NCI-H345 (cell line): ENCODE measurements at places on chromosomes 12 and 14.

DNA sequence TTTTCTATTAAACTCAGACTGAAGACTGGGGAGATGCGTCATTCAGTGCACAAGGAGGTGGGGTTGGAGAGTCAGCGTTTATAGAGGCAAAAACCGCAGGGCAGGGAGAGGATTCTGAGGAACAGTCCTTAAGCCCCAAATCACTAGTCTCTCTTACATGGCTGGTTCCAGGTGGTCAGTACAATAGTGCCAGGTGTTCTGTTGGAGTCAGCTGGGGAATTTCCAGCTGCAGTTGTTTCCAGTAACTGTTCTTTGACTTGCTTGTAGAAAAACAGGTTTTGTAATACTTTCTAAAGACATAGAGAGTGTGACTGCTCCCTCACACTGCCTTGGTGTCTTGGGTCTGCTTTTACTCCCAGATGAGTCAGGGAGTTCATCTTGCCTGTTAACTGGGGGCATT lies 192.2 kb downstream of the TMTC3 start:
- no peak for DNase-seq

GRCh38 chr12:107402041-107403022 lies 283.3 kb upstream of the PWP1 start:
- DNase-seq, result peak; percentile 60

- no peak for DNase-seq
Observed at GRCh38 chr14:76502638-76503037, 126.7 kb downstream of the ESRRB start.

DNA sequence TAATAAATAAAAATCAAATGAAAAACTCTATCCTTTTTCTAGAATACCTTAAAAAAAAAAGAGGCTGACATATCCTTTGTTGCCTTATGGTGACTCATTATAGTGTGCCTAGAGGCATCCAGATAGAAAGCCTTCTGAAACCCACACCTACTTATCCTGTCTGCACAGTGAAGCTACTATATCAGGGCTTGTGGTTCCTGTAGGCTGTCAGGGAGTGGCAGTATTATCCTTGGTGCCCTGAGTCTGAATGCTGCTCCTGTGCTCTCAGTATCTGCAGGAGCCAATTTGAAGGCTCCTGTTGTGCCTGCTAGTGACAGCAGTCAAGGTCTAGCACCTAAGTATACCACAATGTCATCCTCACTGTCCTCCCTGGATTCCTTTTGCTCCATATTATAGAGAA lies 168.4 kb upstream of the AVPR1A start:
- peak; percentile 4 for DNase-seq

DNA sequence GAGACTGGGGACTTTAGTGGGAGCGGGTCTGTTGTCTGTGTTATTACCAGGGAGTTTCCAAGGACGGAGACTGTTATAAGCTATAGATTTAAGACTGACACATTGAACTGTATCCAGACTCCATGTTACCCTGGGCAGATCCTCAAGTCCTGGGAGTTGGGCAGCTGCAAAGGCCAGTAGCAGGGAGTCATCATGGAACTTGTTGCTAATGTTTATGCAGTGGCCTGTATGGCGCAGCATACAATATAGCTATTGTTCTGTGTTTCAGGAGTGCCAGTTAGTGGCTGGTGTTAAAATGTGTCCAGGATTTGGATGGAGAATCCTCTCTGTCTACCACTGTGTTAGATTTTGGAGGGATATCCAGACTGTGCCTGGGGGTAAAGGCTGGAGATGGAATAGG lies 31.7 kb downstream of the SMOC1 start:
- DNase-seq, result no peak

DNA sequence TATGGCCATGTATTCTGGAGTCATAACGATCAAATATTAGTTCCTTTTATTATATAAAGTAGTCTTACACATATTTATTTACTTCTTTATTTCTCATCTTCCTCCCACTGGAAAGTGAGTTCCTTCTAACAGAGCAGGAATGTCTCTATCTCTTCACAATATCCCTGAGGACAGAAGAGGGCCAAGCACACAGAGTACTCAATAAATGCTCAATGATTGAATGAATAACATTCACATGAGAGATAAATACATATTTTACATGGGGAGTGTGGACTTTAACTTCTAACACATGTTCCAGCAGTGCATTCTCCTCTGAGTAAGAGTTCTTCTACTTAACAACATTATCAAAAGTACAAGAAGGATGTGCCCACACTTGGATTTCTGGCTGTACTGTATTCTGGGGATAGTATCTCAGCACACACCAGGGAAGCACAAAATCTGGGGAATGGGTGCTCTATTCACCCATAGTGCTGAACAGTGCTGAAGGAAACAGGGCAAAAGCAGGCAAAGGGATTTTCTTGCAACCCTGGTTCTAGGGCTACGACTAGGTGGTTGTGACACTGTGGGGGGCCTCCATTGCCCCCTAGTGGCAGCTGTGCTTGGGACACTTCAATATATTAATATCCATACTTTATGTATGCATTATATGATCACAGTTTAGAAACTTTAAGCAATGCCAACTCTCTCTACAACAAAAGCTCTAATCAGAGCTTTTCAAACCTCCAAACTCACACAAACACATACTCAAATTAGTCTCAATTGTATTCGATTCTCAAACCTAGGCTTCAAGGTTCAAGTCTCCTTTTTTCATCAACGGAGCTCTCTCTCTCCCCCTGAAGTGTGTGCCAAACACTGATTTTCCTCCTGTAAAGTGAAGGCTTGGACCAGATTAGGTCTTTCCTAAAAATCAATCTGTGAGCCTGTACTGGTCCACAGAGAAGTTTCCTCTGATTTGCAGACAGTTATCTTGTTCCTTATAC lies 115.5 kb downstream of the SLC2A13 start:
- DNase-seq, result no peak

- DNase-seq, result peak; percentile 6
Observed at GRCh38 chr14:92253381-92253894, 69.5 kb upstream of the SLC24A4 start.

GRCh38 chr12:219891-220352 lies 6.0 kb upstream of the SLC6A12 start:
- peak; percentile 58 for DNase-seq

DNA sequence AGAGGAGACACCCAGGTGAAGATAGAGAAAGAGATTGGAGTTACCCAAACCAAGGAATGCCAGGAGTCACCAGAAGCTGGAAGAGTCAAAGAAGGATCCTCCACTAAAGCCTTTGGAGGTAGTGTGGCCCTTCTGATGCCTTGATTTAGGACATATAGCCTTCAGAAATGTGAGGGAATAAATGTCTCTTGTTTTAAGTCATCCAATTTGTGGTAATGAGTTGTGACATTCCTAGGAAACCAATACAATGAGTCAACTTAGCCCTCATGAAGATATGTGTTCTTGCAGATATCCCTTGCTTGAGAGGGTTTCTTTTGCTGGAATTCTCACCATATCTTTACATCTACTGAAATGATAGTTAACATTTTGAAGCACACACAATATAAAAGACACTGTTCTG lies 58.8 kb downstream of the CCER1 start:
- no peak for DNase-seq

DNA sequence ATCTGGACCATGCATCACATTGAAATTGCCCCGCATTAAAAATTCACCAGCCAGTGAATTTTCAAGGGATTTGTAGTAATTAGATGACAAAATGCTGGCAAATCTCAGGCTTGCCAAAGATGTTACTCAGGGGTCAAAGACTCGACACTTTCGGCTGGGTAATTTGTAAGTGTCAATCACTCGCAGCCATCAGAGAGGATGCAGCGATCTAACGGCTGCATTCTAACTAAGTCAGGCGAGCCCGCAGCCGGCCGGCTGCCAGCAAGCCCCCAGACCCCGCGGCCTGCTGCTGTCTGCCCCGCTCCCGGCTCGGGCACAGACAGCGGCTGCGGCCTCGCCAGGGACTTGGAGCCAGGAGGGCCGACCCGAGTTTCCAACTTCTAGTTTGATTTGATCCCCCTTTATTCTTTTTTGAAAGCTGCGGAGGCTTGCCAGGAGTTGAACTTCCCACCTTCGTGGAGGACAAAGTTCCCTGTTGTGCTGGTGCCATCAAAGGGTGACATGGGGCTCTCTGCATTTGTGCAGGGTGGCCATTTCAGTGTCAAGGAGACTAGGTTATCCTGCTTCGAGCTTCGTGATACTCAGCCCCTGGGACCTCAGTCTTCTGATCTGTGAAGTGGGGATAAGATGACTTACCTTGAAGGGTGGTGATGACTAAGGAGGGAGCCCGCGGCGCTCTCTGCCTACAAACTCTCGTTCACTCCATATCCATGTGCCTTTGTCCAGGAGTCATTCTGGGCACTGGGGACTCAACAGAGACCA lies 169.9 kb downstream of the RBM19 start:
- no peak for DNase-seq

DNA sequence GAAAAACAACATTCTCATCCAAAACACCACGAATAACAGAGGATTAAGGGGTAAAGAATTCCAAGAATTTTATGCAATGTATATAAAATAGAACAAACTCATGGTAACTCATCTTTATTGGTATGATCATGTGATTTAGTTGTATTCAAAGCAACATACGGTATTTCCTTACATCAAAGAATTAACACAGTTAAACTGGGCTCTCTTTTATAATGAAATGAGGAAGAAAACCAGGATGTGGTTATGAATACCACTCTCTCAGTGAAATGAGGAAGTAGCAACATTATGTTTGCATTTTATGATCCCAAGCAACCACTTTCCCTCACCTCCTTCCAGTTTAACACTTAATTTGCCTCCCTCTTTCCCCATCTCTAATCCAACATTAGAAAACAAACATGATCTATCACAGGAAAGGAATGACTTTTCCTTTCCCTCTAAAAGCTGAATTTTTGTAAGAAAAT lies 22.9 kb downstream of the SPTLC2 start:
- no peak for DNase-seq

DNA sequence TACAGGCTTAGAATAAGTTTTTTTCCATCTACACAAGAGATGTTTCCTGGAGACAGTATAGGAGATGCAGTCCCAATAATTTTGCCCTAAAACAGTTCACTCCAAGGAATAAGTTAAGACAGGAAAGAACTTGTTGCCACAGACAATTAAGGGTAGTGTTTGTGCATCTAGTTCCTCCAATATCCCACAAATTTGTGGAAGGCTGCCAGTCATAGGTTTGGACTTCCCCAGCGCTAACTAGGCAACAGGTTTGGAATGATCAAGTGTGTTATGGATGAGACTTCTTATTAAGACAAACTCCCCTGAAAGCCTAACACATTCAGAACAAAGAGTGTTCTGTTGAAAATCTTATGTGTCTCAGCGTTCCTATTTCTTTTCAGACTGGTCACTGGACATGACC lies 611.0 kb downstream of the CCER1 start:
- no peak for DNase-seq

- peak; percentile 29 for DNase-seq
Observed at GRCh38 chr14:101175731-101176534, 272.4 kb upstream of the RTL1 start.

- no peak for DNase-seq
Observed at GRCh38 chr12:112261559-112261958, 120.7 kb downstream of the HECTD4 start.

DNA sequence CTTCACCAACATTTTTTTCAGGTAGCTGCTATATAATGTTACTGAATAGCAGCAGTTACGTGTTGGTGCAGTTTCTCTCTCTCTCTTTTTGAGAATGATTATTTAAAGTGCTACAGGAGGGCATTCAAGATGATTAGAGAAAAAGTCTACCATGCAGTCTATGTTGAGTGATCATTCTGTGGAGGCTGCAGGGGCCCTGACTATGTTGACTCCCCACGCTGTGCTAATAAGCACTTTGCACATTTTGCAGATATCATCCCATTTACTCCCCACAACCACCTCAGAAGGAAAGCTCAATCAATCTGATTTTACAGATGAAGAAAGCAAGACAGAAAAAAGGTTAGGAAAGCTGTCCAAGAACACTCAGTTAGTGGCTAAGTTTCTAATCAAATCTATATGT lies 87.8 kb downstream of the RTN1 start:
- no peak for DNase-seq

- DNase-seq, result no peak
Observed at GRCh38 chr12:108750526-108750925, 19.2 kb upstream of the CORO1C start.

GRCh38 chr12:92547420-92547819 lies 155.4 kb upstream of the PLEKHG7 start:
- no peak for DNase-seq

DNA sequence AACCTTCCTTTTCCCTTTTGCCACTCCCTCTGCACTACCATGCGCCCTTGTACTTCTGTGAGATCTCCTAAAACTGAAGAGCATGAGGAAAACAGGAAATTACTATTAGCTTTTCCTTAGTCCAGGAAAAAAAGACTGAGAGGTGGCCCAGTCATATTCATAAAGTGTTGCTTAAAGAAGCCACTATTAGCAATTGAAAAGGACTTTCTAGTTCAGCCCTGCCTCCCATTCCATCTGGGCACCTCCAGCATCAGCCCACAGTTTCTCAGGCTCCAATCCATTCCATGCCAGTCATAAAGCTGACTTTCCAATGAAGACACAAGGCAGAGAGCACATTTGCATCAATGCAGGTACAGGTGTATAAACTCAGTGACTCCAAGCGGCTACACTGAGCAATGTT lies 19.9 kb upstream of the AMIGO2 start:
- no peak for DNase-seq

DNA sequence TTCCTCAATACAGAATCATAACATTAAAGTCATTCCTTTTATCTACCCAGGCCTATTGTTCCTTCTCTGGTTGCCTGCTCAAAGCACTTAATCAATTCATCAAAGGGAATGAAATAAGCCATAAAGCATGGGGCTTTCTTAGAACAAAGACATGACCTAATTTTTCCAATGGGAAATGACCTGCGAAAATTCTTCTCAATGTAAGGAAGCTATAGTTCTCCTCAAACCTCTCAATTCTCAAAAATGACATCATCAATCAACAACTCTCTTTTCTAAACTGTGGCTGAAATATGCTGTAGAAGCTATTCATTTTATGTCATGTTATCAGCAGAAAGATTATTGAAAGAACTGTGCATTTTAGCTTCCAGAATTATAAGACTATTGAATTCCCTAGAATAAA lies 116.0 kb upstream of the PTPRR start:
- no peak for DNase-seq

DNA sequence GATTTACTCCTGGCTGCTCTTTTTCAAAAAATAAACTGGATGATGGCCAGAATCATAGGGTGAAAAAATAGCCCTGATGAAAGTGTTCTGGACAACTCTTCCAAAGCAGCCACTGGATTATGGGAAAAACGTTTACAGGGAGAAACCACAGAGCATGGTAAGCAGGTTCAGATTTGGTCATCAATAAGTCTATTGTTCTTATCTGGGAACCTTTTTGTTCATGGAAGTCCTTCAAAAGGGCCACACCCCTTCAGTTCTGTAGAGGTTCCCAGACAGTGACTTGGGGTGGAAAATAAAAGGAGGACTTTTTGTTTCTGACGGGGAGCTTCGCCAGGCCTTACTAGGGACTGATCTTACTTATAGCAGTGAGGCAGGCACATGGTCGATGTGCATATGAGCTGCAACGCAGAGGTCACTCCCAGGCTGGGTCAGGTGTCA lies 117.4 kb upstream of the SLC38A2 start:
- DNase-seq, result no peak

DNA sequence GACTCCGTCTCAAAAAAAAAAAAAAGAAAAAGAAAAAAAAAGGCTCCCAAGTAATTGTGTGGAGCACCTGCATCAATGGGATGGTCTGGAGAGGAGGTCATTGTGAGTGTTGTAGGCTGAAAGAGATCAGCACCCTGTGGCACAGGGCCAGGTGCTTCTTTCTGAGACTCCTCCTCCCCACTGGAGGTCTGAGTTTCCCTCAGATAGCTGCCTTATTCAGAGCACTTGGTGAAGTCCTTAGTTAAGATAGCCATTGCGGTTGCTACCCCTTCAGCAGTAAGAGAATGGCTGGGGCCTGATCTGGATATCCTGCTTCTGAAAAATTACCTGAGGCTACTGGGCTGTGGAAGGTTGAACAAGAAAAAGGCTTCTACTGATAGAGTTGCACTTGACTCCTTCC lies 69.8 kb downstream of the ANO6 start:
- no peak for DNase-seq
